MCF 10A (cell line): ENCODE measurements at places on chromosomes 6 and 20.

GRCh38 chr6:68339488-68340131, 295.5 kb upstream of the ADGRB3 start:
- peak; percentile 1 for DNase-seq

GRCh38 chr6:79184086-79184485, 50.4 kb downstream of the HMGN3 start:
- no peak for DNase-seq

DNA sequence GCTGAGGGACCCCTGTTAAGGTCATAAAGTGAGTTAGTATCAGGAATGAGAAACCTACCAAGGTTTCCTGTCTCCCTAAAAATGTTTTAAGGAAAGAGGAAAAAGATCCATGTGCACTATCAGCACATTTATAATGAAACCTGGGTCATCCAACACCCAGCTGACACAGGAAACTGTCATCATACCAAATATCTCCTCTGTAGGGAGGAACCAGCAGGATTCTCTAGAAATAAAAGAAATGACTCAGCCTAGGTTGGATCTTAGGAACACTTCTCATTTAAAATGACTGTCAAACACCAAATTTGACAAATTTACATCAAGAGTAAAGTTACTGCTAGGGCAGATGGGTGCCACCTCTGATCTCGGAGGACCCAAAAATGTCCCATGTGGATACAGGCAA, 21.7 kb downstream of the GFOD1 start:
- no peak for DNase-seq

DNA sequence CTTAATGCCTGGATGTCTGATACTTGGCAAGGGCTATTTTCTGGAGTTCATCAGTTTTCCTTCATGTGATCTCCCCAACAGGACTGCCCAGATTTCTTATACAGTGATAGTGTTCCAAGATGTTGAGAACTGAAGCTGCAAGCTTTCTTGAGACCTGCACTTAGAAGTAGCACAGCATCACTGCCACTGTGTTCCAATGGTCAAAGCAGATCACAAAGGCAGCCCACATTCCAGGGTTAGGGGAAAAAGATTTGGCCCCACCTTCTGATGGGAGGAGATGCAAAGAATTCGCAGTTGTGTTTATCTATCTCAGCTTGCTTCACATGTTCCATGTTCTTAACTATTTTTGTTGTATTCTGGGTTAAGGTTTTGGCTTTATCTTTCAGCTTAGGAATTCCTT, 78.2 kb downstream of the GPX5 start:
- DNase-seq: no peak

DNA sequence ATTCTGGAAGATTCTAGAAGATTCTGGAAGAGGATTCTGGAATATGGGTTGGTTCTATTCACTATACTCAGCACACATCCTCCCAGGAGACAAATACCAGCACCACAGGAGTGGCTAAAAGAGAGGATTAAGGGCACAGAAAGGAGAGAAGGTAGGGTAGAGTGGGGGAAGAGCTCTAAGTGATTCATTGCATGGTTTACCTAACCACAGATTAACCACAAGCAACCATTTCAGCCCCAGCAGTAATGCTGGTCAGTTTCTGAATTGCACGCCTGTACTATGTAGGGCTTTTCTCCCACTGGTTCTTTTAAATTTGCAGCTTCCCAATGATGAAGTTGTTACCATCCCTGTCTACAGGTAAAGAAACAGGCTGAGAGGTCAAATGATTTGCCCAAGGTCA, 192.7 kb upstream of the PMEPA1 start:
- peak; percentile 41 for DNase-seq

- no peak for DNase-seq
Observed at GRCh38 chr6:145891565-145891964, 72.6 kb downstream of the SHPRH start.

- no peak for DNase-seq
Observed at GRCh38 chr6:25007269-25007699, 71.5 kb upstream of the RIPOR2 start.

DNA sequence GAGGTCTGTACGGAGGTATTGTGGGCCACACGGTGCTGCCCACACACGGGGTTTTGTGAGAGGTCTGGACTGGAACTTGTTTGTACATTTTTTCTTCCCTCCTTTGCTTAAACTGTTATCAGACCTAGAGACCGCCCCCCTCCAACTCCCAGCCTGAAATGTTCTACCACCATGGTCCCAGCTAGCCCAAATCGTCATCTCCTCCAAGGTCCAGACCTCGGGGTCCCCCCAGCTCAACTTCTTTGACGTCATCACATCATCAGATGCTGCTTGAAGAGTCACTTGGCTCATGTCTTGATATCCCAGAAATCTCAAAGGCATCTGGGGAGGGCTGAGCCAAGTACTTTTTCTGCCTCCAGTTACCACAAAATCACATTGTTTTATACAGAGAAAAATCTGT, 2.8 kb upstream of the CCDC170 start:
- no peak for DNase-seq

DNA sequence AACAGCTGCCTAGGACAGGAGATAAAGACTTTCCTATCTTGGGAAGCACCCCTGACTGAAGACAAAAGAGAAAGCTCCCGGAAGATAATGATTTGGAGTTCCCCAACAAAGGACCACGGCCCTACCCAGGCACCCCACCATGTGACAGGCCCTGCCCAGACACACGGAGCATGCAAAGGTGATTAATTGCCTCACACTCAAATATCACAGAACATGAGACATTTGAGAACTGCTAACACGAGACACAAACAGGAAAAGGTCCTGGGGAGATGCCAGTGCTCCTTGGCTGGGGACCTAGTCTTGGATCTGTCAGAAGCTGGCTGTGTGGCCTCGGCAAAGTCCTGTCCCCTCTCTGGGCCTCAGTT, 82.5 kb upstream of the PTPN1 start:
- DNase-seq: peak; percentile 82

GRCh38 chr6:15534974-15535373, 127.9 kb downstream of the DTNBP1 start:
- DNase-seq: no peak

DNA sequence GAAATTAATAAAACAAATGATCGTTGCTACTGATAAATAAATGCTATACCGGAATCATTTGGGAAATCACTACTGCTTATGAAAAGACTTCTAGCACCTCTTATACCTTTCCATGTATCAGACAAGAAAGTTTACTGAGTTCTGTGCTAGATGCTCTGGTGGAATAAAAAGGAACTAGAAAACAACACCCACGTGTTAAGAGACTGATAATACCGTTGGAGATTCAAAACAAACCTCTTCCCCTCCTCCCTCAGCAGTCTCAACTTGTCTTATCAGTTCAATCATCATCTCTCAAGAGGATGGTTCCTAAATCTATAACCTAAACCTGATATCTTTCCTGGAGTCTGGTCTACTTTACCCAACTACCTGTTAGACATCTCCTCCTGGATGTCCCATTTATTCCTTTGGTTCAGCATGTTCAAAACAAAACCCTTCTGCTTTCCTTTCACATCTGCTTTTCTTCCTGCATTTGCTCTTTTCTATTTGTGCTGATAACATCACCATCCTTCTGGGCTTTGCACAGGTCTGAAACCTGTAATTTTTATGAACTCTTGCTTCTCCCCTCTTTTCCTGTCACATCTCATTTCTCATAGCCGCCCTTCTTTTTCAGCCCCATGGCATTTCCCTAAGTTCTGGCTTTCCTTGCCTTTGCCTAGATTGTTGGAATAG, 122.2 kb downstream of the COL19A1 start:
- no peak for DNase-seq

- DNase-seq: no peak
Observed at GRCh38 chr20:59402681-59403080, 102.3 kb downstream of the EDN3 start.

DNA sequence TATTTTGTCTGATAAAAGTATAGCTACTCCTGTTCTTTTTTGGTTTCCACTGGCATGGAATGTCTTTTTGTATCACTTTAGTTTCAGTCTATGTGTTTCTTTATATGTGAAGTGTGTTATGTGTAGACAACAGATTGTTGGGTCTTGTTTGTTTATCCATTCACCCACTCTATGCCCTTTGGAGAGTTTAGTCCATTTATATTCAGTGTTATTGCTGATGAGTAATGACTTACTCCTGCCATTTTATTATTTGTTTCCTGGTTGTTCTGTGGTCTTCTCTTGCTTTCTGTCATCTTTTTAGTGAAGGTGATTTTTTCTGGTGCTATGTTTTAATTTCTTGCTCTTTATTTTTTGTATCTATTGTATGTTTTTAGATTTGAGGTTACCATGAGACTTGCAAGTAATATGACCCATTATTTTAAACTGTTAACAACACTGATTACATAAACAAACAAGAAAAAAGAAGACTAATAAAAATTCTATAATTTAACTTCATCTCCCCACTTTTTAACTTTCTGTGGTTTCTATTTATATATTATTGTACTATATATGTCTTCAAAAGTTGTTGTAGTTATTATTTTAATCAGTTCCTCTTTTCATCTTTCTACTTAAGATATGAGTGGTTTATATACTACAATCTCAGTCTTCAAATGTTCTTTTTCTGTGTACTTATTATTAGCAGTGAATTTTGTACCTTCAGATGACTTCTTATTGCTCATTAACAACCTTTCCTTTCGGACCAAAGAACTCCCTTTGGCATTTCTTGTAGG, 323.4 kb downstream of the BTBD9 start:
- DNase-seq: no peak

DNA sequence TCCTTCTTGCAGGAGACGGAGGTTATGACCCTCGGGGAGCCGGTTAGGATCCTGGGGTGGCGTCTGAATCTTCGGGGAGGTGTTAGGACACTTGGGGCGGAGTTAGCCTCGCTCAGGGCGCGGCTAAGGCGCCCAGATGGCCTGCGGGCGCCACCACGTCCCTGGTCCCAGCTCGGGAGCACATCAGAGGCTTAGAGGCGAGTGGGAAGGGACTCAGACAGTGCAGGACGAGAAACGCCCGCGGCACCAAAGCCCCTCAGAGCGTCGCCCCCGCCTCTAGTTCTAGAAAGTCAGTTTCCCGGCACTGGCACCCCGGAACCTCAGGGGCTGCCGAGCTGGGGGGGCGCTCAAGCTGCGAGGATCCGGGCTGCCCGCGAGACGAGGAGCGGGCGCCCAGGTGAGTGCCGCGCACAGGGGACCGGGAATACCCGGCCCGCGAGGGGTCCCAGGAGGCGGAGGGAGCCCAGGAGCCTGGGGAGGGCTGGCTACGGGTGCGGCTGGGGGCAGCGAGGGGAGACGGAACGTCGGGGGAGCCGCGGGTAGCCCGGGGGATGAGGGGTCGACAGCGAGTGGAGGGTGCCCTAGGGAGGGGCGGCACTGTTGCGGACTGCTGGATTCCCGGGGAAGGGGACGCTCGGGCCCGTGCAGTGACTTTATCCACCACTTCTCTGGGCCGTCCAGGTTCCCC, at the start of gene HCK:
Gene HCK, plus strand, starts transcription at position 153 of the 688 bp plus-strand sequence.
- DNase-seq: no peak

- DNase-seq: no peak
Observed at GRCh38 chr6:134880487-134881190, 69.3 kb downstream of the ALDH8A1 start.

DNA sequence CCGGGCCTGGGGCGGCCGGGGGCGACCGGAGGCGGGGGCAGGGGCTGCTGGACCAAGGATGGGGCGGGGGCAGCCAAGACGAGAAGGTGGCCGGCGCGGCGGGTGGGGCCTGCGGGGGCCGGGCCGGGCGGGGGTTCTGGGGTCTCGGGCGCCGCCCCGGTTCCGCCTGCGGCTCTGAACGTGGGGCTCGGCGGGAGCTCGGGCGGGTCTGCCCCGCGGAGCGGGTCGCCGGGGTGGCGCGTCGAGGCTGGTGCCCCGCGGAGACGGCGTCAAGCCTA, 204 bp downstream of the ADRM1 start:
- no peak for DNase-seq
